SJCRH30 (cell line): ENCODE measurements at places on chromosomes 5 and 9.

DNA sequence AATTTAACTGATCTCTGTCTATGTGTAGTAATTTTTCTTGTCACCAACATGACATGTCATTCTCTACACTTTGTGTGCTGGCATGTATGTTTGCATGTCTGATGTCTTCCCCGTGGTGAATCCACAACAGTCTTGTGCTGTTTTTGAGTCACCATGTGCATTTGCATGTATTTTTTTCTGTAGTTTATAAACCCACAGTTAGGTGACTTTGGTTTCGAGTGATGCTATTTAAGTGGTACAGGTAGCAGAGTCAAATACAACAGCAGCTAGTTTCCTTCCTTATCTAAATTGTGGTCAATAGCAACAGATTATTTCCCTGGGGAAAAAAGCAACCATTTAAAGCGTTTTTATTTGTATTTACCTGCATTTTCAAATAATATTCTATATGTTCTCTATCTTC, 89.9 kb upstream of the FSD1L start:
- no peak for DNase-seq

- DNase-seq = no peak
Measured at GRCh38 chr5:139908749-139909148, 113.1 kb downstream of the PSD2 start.

DNA sequence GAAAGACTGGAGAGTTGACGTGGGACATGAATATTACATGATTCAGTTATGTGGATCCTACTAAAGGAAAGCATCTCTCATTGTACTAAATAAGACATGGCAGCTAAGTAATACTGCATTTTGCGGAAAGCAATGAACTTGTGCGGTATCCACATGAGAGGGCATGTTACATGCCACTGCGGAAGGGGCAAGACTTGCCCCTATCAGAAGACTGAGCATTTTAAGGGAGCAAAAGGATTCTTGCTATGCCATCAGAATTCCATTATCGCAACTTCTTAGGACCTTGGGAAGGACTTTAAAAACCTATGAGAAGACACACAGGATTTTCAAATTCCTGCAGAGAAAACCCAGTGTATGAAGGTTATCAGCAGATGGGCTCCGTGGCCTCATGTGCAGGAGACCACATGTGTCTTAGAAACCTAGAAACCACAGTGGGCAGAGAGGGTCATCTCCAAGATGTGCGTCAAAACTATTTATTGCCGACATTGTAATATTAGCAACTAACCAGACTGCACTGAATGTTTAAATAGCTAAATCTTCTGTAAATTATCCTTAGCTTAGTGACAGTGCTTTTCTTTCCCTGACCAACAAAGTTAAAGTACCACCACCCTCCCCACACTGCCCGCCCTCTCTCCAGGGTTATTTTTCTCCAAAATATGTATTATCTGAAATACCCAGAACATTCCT, 457.7 kb downstream of the ICE1 start:
- DNase-seq = no peak

- DNase-seq = no peak
Measured at GRCh38 chr9:86368871-86369521, 14.8 kb upstream of the TUT7 start.

DNA sequence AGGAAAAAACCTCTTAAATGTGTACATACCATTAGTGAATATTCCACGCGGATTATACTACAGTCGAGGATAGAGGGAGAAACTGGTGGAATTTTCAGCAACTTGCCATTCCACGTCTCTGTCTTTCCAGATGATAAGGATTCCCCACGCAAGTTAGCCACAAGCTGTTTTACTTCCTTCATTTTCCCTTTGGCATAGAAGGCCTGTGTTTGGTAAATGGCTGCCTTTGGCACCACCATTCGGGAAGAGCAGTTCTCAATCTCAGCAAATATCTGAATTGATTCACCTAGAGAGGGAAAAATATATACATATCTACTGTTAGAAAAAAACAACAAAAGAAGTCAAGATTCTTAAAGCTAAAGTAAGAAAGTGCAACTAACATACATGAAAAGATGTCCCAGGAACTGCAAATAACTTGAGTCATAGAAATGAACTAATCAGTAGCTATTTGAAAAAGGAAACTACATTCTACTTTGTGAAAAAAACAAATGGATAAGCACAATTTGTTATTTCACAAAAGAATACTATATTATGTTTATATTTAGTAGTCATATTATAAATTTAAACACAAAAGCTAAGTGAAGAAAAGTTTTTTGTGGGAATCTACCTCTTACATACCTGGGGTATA, 8.1 kb downstream of the ARRDC3 start:
- DNase-seq = no peak

- DNase-seq = no peak
Measured at GRCh38 chr5:4928409-4928808, 211.7 kb upstream of the ADAMTS16 start.

- peak; percentile 97 for DNase-seq
Measured at GRCh38 chr9:86766912-86767311, 180.4 kb downstream of the GAS1 start.

- DNase-seq = no peak
Measured at GRCh38 chr9:95102572-95102971, 214.9 kb downstream of the FANCC start.

GRCh38 chr5:109982966-109983534, 293.3 kb downstream of the MAN2A1 start:
- DNase-seq = no peak

DNA sequence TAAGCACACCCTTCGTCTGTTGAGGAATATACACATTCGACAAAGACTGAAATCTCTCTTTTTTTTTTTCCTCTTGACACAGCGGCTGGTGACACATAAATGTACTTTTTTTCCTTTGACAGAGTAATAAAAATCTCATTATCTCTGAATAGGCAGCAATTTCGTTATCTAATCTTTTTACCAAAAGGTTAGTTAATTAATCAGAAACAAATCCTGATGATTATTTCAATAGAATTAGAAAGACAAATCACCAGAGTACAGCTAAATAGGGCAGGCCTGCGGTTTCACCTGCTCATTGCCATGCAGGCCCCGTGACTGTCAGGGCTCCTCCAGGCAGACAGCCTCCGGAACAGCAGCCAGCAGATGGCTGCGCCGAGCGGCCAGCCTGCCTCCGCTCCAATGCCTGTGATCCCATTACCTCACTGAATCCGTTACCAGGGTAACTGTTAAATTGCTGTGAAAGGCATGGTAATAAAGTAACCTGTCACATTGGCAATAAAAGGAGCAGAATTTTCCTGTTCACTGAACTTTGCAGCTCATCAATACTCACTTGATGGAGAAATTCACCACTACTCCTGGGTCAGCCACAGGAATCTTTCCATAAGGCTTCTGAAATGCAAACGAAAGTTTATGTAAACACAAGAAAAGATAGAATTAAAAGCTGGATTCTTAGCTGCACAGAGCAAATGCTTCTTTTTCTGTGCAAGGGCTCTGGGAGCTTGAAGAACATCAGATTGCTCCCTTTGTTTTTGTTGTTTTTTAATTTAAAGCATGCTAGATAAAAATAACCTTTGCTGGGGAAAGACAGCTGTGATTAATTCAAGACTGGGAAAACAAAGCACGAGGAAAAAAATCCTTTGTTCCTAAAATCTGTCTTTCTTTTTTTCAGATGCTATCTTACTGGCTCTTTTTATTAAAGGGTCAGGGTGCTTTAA, 666.4 kb upstream of the ZNF608 start:
- peak; percentile 89 for DNase-seq

DNA sequence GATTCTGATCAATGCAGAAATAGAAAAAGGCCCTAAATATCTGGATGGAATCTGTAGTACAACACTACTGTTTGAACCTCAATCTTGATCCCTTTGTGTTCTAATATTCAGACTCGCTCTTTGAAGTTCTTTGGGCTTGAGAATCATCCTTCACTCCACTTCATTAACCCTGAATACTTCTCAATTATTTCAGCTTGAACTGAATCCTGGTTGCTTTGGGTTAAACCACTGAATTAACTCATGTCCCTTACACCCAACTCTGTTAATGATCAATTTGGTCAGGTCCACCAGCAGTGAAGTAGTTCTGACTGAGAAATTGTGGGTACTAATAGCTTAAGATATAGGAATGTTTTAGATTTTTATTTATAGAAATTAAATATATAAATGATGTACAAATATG, 1707.2 kb upstream of the ACO1 start:
- no peak for DNase-seq

- DNase-seq = no peak
Measured at GRCh38 chr5:2091921-2092320, 209.2 kb upstream of the IRX4 start.

- no peak for DNase-seq
Measured at GRCh38 chr5:113505181-113505580, 8.3 kb upstream of the YTHDC2 start.

DNA sequence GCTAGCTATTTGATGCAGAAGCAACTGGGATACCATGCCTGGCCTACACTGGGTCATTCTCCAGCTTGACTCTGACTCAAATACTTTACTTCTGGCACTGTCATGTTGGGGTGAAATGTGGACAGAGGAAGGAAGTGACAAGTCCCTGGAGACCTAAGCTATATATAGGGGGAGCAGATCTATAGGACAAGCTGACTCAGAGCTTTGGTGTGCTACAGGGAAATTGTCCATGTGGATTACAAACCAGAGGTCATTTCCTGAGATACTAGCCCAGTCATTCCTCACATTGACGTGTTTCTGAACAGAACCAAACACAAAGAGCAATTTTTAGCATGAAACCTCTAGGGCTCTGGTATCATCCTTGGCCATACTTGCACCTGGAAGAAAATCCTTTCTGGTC, 531.6 kb upstream of the CLINT1 start:
- DNase-seq = no peak
